WERI-Rb-1 (cell line): ENCODE measurements at places on chromosomes 2 and 18.
A peak's percentile ranks its signal among the peaks of the same experiment; 100 is the strongest.

DNA sequence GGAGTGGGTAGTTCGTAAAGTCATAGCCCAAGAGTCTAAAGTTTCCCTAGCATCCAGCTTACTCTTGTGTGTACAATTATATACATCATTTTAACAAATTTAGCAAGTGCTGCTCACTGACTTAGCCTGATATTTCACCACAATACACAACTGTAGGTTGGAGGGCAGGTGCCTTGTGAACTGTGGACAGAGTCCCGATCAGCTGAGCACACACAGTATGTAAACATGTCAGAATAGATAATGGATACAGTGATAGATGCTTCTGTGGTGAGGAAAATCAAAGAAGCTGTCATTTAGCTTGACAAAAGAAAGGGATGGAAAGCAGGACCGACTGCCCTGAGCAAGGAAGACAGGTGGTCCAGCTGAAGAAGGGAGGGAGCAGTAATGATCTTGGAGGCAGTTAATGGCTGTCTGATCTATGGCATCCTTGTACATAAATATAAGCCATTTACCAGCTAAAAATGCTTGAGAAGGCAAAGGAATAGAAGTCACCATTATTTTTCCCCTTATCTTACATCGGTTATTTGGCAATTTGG lies 372.8 kb upstream of the UBE2E3 start:
- no peak for DNase-seq

- DNase-seq: no peak
Observed at GRCh38 chr2:85680707-85681371, 12.8 kb upstream of the SFTPB start.

DNA sequence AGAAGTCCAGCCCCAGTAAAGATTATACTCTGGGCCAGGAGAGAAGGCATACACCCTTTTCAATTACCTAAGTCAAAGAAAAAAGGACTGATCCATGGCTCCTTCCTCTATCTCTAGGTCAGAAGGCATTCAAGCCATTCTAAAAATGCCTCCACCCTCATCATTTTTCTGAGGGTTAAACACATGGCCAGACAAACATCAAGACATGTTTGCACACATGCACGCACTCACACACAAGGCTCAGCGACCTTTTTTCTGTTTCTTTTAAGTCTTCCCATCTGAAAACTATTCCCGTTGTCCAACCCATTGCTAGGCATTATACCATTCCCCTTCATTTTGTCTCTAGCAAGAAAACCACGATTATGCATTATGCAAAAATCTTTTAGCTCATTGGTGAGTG lies 126.6 kb downstream of the EN1 start:
- no peak for DNase-seq

- no peak for DNase-seq
Observed at GRCh38 chr2:109438773-109439389, 174.9 kb downstream of the SEPTIN10 start.

DNA sequence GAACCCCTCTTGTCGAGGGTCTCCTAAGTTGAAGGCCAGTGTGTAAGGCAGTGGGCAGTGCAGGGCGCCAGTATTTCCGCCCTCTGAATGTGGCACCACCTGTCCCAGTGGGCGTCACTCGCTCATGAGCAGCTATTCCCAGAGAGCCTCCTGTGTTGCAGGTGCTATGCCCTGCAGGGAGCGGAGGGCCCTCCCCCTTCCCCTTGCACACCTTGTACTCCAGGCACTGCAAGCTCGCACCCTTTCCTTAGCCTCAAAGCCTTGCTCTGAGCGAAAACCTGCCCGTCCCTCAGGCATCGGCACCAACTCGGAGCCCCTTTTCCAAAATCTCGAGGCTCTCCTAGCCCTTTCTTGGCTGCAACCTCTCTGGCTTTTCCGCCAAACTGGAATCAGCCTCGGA lies 282.7 kb downstream of the AGAP1 start:
- DNase-seq: no peak

DNA sequence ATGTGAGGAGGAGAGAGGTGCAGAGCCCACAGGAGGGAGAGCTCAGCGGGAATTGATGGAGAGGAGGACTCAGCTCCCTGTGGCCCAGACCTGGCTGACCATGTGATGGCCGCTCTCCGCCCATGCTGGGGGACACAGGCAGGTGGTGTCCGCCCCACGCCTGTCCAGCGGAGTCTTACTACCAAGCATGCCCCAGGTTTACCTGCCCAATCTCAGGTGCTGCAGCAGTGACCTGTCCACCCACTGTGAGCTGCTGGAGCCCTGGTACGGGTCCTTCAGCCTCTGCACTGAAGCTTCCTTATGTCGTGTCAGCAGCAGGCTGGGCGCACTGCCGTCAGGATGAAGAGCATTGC lies 170.8 kb downstream of the RTP5 start:
- DNase-seq: no peak

GRCh38 chr2:96264656-96265348 lies 995 bp downstream of the TMEM127 start:
- DNase-seq: peak; percentile 67

DNA sequence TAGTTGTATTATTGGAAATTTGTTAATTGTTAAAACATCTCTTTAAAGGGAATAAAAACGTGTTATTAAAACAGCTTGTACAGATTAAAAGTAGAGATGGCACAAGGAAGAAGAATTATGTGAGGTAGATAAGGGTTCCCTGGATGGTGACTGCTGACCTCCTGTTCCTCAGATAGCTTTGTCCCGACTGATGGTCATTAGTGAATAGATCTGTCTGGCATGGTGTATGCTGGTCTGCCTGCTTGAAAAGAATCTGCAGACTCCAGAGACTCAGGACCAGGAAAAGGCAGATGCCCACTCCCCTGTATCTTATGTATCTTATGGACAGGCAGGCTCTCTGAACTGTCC lies 5.6 kb upstream of the FARP2 start:
- no peak for DNase-seq

DNA sequence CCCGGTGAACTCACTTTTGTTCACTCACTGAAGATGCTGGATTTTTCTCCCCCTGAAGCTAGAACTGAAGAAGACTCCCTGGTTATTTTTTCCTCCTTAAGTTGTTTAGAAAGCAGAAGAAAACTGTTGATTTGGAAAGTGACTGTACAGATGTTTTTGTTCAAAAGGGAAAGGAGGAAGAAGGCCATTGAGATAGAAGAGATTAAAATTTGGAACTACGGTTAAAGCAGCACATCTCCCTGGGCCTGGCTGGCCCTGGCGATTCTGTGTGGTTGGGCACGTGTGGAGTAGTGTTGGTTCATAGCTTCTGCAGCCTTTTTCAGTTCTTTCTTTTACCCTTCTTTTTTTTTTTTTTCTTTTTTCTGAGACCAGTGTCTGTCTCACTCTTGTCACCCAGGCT lies 109.2 kb downstream of the MAP4K4 start:
- DNase-seq: no peak

- DNase-seq: no peak
Observed at GRCh38 chr18:71707400-71707799, 836.7 kb downstream of the CBLN2 start.

- DNase-seq: no peak
Observed at GRCh38 chr18:57947117-57947516, 96.9 kb upstream of the NEDD4L start.

GRCh38 chr2:119473621-119474370 lies 42.1 kb downstream of the TMEM37 start:
- DNase-seq: no peak

DNA sequence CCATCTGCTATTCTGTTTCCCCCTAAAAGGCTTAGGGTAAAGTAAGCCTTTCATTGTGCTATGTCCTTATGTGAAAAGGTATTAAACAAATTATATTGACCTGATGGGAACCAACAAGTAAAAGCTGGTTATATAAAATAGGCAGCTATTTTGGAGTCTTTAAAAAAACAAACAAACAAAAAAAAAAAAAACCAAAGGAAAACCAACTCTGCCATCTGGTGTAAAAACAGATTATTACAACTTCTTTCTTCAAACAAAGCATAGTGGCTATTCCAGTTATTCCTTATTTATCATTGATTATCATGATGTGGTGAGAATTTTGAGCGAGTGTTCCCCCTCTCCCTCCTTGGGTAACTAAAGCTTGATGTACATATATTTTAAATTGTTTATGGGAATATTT lies 122.3 kb upstream of the FHL2 start:
- DNase-seq: no peak

- DNase-seq: no peak
Observed at GRCh38 chr2:234267534-234267933, 217.0 kb downstream of the SPP2 start.

DNA sequence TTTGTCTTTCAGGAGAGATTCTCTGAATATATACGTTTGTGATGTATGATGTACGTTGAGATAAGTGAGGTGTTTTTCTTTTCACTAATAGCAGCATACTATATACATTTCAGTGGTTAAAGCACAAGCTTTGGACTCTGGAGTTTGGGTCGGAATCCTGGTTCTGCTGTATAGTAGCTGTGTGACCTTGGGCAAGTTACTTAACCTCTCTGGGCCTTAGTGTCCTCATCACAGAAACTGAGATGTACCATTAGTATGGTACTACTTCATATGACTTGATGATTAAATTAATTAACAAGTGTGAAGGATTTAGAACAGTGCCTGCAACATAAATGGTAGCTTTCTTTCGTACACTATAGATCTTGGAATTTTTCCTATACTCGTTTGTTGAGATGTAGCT lies 258.7 kb downstream of the CDCA7 start:
- no peak for DNase-seq

DNA sequence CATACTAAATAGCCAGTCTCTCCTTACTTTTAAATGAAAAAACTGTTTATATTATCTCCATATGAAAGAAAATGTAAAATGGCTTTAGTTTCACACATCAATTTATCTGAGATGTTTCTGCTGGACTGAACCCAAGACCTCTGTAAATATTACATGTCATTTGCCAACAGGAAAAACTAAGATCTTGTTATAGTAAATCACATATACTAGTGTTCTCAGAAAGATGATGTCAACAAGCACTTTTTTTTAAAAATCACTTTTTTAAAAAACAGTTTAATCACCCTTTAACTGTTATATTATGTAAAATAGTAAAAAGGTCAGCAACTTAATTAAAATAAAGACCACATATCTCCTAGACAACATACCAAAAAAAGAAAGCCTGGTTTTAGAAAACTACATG lies 46.3 kb downstream of the PTPN2 start:
- DNase-seq: no peak

DNA sequence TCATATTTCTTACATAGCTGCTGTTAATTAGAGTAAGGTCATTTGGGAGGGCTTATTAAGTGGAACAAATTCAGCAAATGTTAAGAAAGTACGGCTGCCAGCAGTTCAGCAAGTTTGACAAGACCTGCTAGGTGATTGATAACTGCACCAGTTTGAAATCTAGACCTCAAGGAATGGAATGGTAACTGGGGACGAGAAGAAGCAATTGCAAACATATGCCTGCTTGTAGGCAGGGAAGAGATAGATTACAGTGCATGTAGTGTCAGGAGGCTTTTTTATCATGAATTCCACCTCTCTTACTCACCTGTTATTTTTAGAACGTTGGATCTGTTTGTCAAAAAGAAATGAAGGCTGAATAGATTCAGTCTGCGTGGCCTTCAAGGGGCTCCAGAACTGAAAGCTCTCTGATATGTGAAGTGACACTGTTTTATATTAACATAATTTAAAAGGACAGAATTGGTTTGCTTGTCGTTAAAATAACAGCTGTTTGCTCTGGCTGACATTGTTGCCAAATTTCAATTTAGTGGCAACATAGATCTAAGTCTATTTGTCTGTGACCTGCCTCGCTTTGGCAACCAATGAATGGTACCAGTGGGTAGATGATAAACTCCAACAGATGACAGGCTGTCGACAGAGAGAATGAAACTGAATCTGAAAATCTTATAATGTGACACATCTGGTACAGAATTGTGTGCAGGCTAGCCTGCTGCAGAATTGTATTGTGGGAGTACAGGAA lies 199.3 kb downstream of the ZNF407 start:
- DNase-seq: no peak

DNA sequence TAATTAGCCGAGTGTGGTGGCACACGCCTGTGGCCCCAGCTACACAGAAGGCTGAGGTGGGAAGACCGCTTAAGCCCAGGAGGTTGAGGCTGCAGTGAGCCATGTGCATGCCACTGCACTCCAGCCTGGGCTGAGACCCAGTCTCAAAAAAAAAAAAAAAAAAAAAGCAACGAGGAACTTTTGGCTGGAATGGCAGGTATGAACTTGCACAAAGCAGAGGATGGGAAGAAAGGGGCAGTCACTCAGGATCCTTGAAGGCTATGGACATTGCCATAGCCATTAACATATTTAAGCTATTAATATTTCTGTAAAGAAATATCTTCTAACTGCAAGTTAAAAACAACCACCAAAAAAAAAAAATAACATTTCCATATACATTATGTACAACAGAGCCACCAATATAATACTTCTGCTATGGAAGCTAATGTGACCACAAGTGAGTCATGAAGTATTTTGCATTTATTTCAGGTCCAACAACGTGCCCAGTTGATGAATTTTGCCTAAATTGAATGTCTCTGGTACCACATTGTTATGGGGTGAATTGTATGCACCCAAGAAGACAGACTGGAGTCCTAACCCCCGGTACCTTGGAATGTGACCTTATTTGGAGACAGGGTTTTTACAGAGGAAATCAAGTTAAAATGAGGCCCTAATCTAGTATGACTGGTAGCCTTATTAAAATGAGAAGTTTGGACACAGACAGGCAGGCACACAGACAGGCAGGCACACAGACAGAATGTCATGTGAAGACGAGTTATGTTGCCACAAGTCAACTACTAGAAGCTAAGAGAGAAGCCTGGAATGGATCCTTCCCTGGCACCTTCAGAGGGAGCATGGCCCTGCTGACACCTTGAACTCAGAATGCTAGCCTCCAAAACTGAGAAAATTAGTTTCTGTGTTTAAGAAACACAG lies 102.8 kb downstream of the RBMS1 start:
- no peak for DNase-seq

DNA sequence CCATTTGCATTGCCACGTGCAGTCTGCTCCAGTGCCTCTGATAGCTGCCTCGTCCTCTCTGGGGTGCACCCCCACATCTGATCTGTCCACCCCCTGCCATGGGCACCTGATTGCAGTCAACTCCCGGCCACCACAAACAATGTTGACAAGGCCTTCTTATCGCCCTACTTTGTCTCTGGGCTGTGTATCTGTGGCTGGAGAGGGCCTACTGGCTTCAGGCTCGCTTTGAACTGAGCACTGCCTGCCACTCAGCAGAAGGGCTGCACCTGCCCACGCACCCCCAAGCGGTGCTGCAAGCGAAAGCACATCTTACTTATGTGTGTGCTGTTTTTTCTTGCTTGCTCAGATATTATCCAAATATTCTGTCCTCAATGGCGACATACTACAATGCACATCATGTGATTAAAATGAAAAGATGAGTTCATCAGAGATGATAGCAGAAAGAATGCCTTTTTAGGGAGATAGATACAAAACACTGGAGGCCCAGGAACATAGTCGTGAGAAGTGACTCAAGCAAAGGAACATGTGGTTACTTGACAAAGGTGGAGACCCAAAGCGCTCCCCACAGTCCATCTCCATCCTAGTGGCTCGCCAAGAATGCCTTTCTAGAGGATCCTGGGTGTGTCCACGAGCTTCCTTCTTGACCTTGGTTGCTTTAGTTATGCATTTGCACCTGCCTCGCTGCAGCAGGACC lies 28.8 kb downstream of the FBLN7 start:
- DNase-seq: no peak
